Right hindlimb (tissue), 1 donor: ENCODE measurements at places on chromosomes 5 and 9.
A peak's percentile ranks its signal among the peaks of the same experiment; 100 is the strongest.

DNA sequence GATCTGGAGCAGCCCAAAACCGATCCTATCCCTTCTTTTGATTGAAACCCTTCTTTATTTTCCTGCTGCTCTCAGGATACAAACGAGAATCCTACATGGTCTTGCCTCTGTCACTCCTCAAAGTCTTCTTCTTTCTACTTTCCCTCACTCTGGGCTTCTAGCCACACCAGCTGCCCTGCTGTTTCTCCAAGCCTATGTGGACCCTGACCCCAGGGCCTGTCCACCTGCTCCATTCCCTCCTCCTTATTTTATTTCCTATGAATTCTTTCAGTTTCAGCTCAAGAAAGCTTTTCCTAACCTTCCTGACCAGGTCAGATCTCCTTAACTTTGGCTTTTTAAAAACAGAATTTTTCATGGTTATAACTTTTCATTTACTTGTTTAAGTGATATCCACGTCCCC, 141.0 kb downstream of the ARHGAP26 start:
- DNase-seq, result no peak

DNA sequence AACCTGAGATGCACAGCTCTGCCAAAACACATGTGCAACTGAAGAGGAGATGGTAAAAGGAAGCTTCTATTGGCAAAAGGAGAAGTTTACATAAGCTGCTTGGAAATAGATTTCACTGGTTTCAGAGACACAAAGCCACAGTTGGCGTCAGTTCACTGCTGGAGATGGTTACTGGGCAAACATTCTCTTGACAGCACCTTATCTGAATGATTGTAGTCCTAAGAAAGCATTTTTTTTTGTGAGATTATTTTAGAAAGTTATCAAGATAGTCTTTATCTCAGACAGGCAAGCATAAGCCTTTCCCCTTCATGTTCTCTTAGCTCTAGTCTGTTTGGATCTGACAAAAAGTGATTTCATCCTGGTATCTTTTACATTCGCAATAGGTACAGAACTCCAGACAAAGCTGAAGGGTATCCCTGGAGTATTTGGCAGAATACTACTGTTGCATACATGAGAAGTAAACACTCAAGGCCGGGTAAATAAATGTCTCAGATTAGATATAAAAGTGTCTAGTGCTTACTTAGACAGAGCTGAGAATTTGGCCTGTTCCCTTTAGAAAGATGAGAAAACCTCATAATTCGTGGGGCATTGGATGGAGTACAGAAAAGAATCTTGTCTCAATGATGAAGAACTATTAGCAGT, 1668.0 kb upstream of the NUDT12 start:
- no peak for DNase-seq

DNA sequence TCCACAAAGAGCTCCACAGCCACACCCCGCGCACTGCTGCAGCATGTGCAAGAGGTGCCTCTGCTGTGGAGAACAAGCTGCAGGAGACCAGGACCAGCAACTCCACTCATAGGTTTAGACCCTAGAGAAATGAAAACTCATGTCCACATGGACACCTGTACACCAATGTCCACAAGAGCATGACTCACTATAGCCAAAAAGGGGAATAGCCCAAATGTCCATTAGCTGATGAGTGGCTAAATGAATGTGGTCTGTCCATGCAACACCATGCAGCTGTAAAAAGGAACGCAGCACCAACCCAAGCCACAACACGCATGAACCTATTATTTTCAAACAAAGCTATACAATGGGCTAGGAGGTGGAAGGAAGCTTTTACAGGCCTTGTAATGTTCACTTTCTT, 18.1 kb downstream of the DYNC2I2 start:
- DNase-seq, result no peak

- DNase-seq, result no peak
Observed at GRCh38 chr5:6360323-6361072, 17.8 kb downstream of the MED10 start.

GRCh38 chr9:127149010-127149409, 26.6 kb upstream of the ANGPTL2 start:
- no peak for DNase-seq

- DNase-seq, result peak; percentile 89
Observed at GRCh38 chr5:122076669-122077365, 1.2 kb downstream of the LOX start.

- no peak for DNase-seq
Observed at GRCh38 chr9:13900449-13900848, 413.5 kb downstream of the NFIB start.

- no peak for DNase-seq
Observed at GRCh38 chr5:173679909-173680630, 63.6 kb upstream of the BOD1 start.

DNA sequence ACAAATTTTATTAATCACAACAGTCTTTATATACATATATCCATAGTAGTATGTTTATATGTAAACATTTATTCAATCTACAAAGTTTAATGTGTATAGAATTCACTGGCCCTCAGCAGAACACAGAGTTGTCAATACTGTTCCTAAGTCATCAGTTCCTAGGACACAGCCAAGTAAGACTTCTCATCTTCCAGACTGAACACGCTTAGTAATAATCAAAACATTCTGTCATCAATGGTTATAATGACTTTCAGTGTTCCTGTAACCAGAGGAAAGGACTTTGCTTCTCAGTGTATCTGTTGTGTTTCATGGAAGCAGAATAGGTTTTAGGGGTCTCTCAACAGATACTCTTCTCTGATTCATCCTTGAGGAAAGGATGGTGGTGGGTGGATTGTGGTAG, 82.2 kb downstream of the SMIM23 start:
- no peak for DNase-seq

- no peak for DNase-seq
Observed at GRCh38 chr9:15077946-15078729, 167.9 kb upstream of the FREM1 start.

DNA sequence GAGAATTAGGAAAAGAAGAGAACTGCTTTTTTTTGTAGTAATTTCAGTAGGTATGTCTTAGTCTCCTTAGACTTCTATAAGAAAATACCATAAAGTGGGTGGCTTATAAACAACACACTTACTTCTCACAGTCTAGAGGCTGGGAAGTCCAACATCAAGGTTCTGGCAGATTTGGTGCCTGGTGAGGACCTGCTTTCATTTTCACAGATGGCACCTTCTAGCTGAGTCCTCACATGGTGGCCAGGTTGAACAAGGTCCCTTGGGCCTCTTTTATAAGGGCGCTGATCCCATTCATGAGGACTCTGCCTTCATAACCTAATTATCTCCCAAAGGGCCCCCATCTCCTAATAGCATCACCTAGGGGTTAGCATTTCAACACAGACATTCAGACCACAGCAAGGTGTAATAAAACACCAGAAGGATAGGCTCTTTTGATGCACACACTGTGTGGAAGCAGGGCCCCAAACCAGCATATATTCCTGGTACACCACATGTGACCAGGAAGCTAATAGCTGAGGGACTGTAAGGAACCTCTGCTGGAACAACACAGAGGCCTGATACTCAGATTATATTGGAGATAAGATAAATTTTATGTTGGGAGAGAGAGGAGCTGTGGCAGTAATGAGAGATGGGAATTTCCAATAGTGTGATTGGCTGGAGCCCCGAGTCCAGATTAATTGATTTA, 384.9 kb downstream of the RAB3C start:
- DNase-seq, result no peak

- no peak for DNase-seq
Observed at GRCh38 chr5:181158869-181159268, 11.5 kb downstream of the OR2V2 start.

GRCh38 chr9:130185017-130185416, 12.8 kb downstream of the NCS1 start:
- no peak for DNase-seq

DNA sequence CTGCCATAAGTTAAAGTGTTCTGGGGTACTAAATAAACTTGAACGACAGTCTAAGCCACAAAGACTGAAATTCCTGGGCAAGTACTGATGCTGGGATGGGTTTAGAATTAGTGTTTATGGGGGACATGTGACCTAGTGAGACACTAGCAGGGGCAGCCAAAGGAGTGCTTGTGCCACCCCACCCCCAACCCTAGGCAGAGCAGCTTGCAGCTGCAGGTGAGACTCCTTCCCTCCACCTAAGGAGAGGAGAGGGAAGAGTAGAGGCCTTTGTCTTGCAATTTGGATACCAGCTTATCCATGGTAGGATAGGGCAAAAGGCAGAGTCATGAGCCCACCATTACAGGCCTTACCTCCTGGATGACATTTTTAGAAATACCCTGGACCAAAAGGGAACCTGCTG, 28.7 kb upstream of the PDE4D start:
- no peak for DNase-seq

GRCh38 chr5:32935283-32935682, 224.2 kb downstream of the NPR3 start:
- no peak for DNase-seq

DNA sequence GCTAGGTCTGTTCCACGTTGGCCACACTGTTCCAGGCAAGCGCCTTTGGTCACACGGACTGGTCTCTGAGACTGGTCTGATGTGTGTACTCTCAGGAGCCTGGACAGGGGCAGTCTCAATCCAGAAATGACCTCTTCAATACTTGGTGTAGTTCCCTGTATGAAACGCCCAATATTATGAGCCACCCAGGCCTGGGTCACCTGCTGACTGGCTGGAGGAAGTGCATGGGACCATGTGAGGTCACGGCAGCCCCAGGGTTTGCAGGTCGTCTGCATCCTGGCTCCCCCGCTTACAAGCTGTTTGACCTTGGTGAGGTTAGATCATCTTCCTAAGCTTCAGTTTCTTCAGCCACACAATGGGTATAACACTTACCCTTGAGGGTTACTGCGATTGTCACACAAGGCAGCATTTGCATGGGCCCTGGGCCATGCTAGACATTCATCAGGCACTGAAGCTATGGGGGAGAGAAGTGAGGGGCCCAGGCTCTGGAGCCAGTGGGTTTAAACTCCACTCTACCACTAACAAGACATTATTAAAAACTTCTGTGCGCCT, 5.2 kb upstream of the GRHPR start:
- no peak for DNase-seq

- DNase-seq, result no peak
Observed at GRCh38 chr9:110143485-110143884, 64.5 kb downstream of the C9orf152 start.

DNA sequence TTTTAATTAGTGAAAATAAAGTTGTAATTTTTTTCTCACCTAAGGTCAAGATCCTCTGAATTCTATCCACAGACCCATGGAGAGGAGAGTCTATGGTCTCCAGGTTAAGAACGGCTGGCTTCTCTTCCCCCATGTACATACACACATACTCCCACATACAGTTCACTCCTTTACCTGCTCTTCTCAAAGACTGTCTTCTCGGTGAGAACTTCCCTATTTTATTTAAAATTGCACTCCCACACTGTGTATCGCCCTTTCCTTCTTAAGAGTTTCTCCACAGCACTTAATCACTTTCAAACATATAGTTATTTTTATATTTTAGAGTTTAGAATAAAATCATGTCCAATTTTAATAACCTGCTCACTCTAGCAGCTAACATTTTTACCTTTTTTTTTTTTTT, 3.6 kb upstream of the JADE2 start:
- DNase-seq, result no peak

- DNase-seq, result no peak
Observed at GRCh38 chr9:125089331-125089730, 54.0 kb downstream of the SCAI start.

DNA sequence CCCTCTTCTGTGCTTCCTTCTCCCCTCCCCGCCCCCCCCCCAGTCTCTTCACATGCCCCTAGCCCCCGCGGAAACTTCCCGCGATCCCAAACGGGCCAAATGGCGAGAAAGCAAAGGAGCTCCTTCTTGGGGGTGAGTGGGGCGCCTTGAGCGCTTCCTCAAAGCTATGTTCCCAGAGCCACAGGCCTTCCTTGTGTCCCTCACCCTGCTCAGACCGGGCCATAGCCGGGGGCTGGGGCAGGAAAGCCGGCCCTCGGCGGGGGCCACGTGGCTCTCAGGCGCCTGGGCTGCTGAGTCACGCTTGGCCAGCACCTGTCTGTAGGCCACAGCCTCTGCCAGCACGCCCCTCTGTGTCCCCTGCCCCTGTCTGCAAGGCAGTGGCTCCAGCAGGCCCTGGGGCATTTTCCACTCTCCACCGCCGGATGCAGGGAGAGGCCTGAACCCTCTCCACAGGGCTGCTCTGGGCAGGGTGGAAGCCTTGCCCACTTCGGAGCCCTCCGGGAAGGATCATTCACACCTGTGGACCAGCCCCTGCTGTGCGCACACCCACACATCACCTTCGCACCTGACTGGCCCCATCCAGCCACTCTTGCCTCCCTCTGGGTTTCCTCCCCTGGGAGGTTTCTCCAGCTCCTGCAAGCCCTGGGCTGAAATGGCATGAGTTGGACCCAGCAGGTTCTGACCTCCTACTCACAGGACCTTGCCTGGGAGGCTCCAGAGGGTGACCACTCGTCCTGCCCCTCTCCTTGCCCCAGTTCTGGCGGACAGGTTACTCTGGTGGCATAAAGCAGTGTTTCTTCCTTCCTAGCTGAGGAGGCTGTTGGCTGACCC, 1.2 kb upstream of the SQSTM1 start:
- DNase-seq, result peak; percentile 67

GRCh38 chr5:61120534-61120933, 41.7 kb downstream of the SMIM15 start:
- no peak for DNase-seq

GRCh38 chr9:37410354-37410861, 12.1 kb upstream of the GRHPR start:
- DNase-seq, result no peak
